ENCODE measurements at places on chromosomes 11 and 22.

- no peak for DNase-seq
Observed at GRCh38 chr11:111400595-111400994, 21.5 kb upstream of the POU2AF1 start.

GRCh38 chr11:123409456-123410217 lies 20.4 kb upstream of the GRAMD1B start:
- no peak for DNase-seq

- no peak for DNase-seq
Observed at GRCh38 chr11:30333405-30333804, 10.5 kb downstream of the ARL14EP start.

DNA sequence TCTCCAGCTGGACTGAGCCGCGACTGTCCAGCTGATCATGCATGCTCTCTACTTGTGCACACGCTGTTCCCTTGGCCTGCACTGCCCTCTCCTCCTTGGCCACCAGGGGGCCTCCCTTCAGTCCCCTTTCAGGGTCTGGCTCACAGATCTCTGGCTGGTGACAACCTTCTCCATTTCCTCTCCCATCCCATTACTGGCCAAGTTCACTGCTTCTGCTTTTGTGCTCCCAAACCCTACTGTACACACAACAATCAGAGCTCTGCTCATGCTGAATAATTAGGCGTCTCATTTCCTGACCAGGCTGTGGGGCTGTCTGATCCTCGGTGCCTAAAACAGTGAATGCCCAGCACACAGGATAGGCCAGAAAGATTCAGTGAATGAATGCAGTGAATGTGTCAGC lies 224.0 kb upstream of the NARS2 start:
- peak; percentile 42 for DNase-seq

DNA sequence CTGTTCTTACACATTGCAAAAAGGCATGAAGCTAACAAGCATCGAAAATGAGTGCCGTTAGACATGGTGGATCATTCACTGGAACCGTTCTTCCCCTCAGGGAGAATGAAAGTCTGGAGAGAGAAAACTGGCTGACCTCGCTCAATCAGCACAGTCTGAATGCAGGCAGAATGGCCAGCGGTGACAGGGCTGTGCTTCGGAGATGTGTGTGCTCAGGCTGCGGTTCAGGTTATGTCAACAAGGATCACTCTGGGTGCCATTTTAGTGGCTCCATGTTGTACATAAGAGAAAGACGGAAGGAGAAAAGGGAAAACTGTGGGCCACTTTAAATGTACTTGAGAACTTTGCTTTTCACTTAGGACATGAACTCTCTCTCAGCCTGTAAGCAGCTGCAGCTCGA lies 749.8 kb upstream of the ARHGAP42 start:
- DNase-seq, result no peak

GRCh38 chr11:44286268-44286880 lies 23.6 kb downstream of the ALX4 start:
- peak; percentile 75 for DNase-seq

DNA sequence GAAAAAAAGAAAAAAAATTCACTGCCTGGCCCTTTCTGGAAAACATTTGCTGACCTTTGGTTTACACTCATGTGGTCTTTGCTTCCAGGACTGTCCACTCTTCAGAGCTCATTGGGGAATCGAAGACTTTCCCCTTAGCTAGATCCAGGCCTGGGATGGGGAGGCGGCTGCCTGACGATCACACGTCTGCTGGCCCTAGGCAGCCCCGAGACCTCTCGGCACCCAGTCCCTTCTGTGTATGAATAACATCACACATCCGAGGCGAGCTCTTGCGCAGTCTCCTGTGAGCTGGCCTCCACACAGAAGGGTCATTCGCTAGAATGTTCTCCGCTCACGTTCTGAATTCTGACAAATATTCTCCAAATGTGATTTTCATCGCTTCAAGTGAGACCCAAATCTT lies 25.7 kb upstream of the GAL start:
- no peak for DNase-seq

- no peak for DNase-seq
Observed at GRCh38 chr11:71325418-71326327, 73.3 kb upstream of the SHANK2 start.

DNA sequence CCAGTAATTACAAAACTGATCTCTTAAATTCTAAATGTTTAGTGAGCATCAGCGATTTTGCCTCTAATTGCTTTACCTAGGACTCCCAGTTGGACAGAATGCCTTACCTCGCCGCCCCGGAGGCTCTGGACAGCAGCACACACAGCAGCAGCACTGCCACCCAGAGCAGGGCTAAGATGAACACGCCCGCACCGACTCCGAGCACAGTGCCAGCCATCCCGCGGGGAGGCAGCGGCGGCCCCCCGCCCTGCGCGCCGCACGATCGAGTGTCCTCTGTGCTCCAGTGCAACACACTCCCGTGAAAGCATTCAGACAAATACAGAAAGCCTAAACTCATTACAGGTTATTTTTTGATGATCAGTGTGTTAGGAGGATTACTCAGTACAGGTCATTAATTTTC lies 9.4 kb downstream of the TMEM218 start:
- no peak for DNase-seq

DNA sequence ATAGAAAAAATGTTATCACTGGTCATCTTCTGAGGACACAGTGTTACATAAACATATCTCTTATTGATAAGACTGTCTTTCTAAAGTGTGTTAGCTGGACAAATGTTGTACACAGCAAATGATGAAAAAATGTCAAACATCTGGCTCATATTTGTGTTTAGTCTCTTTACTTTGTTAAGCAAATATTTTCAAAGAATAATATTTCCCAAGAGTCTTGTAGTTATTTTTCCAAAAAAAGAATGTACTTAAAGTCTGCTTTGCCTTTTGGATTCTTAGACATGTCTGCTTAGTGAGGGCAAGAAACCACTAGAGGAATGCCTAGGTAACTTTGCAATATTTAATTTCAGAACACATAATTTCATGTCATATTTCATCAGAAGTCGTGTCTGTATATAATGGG lies 23.9 kb upstream of the CCDC179 start:
- DNase-seq, result no peak

DNA sequence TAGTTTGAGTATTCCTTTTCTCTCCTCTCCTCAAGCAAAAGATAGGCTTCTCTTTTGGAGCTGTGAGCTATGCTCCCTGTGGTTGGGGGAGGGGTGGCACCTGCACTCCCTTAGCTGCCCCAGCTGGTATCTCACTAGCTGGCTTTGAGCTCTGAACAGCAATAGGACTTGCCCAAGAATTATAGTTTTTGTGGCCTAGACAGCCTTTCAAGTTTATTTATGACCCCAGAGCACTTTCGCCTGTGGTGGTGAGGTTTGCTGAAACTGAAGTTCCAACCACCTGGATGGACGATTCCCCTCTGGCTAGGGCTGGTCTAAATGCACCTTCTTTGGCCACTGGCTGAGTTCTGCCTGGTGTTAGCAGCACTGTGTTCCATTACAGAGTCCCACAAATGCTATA lies 37.1 kb upstream of the SLC37A2 start:
- no peak for DNase-seq

- DNase-seq, result no peak
Observed at GRCh38 chr22:20408891-20409290, 14.9 kb downstream of the ZNF74 start.

- DNase-seq, result peak; percentile 57
Observed at GRCh38 chr11:96279018-96279895, 63.7 kb downstream of the MAML2 start.

- no peak for DNase-seq
Observed at GRCh38 chr11:67056267-67057204, at the start of gene RHOD. Gene RHOD (plus strand): TSS chr11:67056847. CDS start chr11:67056903, 56 bp downstream.
